ENCODE measurements at places on chromosomes 6 and 20.

GRCh38 chr20:63451821-63452220 is 20.6 kb downstream of the KCNQ2 start:
- no peak for DNase-seq

- no peak for DNase-seq
Observed at GRCh38 chr20:32294071-32294470, 16.6 kb downstream of the KIF3B start.

DNA sequence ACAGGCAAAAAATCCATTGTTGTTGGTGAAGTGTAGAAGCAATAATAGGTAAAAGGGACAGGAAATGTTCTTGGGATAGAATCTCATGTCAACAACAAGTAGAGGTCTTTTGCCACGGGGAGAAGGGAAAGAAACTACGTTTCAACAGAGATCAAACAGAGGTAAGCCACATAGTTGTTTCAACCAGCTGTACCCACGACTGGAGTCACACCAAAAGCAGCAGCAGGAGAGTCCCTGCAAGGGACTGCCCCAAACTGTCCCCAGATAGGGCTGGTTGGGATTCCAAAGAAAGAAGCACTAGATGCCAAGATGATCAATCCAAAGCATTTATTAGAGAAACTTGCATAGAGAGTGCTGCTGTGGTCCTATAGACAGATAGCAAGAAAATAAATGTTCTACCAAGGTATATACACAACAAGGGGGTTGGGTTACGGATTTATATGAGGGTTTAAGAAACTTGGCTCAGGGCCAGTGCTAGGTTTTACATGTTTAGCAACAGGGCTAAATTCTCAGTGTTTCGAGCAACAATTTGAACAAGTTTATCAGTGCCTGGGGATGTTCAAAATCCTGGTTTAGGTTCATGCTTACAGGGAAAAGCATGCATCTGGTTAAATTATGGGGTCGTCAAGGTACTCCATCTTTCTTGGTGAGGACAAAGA is 466.5 kb downstream of the MMUT start:
- DNase-seq, result no peak

DNA sequence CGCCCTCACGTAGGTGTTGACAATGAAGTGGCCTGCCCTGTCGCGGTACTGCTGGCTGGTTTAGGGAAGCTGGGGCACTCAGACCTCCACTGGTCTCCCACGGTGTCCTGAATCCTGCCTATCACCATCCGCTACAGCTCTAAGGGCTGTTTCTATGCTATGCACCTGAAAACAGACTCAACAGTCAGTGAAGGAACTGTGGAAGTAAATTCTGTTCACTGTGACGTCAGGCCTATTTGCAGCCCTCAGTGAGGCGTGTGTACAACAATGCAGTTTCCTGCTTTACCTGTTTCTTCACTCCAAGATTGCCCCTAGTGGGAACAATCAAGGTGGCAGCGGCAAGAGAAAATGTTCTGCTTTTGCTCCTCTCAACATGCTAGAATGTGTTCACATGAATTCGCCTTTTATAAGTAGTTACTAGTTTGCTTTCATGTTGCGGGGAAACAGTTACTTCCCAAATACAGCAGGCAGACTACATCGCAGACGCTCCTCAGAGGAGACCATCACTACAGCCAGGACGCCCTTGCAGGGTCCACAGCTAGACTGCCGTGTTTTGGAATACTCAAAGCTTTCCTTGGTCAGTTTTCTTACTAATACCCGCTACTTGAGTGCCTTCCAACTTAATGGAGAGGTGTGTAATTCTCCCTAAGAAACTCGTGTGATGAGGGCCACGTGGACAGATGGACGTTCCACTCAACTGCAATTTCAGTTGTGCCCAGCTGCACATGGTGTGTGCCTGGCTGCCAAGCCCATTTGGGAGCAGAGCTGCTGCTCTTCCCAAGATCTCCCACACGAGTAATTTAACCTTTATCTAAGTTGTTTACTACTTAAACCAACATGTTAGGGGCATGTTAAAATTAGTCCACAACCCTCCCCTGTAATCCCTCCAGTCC is 25.4 kb downstream of the DIDO1 start:
- no peak for DNase-seq

- no peak for DNase-seq
Observed at GRCh38 chr6:23879816-23880215, 246.2 kb upstream of the NRSN1 start.

GRCh38 chr20:62675156-62675876 is 33.0 kb downstream of the SLCO4A1 start:
- DNase-seq, result no peak

DNA sequence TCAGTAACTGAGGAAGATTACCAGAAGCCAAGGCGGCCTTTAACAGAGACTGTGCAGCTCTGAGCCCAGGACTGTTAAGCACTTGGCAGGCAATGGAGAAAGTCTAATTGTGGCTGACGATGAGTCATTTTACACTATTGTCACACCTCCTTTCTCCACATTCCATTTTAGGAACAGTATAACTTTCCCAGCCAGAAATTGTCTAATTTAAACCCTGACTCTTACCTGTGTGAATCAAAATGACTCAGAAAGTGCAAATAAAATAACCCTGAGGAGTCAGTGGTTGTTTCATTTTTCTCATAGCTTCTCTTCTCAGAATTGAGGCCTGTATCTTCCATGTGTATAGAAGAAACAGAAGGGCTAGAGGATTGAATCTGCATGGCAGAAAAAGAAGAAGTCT is 40.0 kb upstream of the OPN5 start:
- no peak for DNase-seq

- DNase-seq, result no peak
Observed at GRCh38 chr20:59151820-59152219, 11.8 kb upstream of the ZNF831 start.

DNA sequence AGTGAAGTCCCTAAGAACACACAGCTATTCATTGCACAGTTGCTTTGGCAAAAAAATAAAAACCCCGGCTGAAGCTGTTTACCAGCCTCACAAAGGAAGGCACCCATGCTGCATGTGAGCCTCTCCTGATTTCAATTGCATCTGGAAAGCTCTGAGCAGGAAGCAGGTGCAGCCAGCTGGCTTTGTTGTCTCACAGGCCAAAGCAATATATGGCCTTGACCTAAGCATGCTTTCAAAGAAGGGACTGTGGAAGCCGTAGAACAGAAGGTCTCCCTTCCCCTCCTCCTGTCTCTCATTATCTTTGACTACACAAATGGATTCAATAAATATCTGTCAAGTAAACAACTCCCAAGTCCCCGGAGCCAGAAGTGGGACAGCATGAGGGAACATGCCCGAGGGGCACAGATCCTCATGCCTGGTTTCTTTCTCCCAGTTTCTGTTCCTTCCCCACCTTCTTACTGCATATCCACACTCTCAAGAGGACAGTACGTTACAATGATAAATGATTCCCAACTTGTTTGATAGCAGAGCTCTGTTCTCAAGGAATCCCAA is 57.2 kb upstream of the PCSK2 start:
- no peak for DNase-seq

DNA sequence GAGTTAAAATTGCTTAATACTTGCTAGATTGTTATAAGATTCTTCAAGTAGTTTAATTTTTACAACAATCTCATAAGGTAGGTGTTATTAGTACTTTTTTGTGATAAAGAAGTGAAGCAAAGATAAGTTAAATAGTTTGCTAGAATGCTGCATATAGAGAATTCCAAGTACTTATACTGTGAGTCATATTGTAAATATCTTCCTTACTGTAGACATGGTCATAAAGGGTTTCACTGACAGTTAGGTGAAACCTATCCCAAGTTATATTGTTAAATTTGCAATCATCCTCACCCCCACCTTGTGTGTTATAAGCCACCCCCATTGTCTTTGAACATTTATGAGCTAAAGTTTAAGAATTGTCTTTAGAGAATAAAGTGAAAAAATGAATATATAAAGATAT is 142.0 kb downstream of the FAM83B start:
- DNase-seq, result no peak

- DNase-seq, result no peak
Observed at GRCh38 chr6:129710450-129711270, 683 bp upstream of the ARHGAP18 start.
